ENCODE measurements at places on chromosomes 4 and X.

- no peak for DNase-seq
Measured at GRCh38 chr4:128862608-128863311, 53.3 kb downstream of the JADE1 start.

DNA sequence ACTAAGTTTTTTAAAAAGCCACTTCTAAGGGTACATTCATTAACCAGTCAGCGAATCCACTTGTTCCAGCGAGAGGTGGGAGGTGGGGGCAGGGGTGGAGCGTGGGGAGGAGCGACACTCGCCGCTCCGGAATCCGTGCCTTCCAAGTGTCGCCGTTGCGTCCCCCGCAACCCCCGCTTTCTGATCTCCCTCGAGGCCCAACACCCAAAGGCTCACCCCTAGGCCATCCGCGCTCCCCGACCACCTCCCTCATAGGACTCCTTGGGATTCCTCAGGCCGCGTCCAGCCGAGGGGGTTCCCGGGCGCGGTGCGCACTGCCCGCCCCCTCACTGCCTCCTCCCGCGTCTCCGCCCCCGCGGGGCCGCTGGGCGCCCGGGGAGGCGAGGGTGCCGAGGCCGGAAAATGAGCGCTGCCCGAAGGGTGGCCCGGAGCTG lies 108.1 kb upstream of the STOX2 start:
- DNase-seq, result no peak

- DNase-seq, result no peak
Measured at GRCh38 chrX:150238632-150239382, 124.3 kb upstream of the MAMLD1 start.

DNA sequence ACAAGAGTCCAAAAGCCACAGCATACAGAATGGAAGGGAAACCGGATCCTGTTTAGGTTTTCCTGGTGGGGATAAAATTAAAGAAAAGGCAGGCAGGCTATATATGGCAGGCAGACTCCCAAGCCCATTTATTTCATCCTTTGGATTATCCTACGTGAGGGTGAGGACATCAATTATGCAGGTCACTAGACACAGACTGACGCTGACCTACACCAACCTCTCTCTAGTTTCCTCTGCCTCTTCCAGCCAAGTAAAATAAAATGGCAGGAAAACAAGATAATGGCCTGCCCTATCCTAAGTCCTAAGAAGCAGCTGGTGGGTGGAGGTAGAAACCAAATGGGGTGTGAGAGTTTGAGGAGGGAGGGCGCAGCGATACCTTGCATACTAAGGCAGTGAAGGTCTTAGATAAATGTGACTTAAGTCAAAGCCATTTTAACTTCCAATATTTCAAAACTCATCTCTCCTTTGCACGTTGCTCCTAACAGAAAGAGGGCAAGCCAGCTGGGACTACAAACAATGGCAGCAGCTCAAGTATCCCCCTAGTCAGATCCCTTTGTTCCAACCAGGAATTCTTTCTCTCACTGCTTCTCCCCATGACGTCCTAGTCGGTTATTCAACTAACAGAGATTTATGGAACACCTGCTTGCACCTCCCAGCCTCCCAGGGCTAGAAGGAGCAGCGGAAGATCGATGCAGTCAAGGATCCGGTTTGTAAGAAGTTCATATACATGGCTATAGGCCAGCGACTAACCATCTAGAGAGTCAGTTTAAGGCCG lies 72.8 kb downstream of the IRF2 start:
- DNase-seq, result no peak

- DNase-seq, result no peak
Measured at GRCh38 chr4:178316211-178316610, 874.0 kb upstream of the AGA start.

- no peak for DNase-seq
Measured at GRCh38 chrX:11341274-11342201, 48.3 kb downstream of the AMELX start.

- DNase-seq, result no peak
Measured at GRCh38 chr4:94517492-94517891, 65.8 kb downstream of the PDLIM5 start.

GRCh38 chr4:88341227-88342192 lies 37.1 kb upstream of the HERC6 start:
- no peak for DNase-seq

DNA sequence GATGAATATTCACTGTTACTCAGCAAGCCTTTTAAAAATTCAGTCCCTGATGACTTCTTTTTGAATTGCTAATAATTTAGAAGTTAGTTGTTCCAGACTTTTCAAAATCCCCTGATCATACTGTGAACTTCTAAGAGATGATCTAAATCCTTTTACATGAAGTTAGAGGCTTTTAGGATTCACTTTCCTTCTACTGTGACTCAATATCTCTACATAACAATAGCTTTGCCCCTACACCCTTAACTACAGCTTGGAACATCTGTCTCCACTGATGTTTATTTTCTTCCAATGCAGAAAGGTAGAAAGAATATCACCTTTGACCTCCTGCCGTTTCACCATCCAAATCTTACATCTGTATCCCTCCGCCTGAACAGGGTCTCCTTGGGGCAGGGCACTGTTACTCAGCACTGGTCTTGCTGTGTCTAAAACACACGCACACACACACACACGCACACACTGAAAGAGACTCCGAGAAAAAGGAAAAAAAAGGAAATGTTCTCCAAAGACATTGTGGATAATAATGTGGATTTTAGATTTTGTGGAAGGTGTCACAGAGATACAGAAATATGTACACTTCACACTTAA lies 111.6 kb upstream of the GPRIN3 start:
- no peak for DNase-seq

GRCh38 chr4:12787261-12787660 lies 696.9 kb downstream of the RAB28 start:
- no peak for DNase-seq

DNA sequence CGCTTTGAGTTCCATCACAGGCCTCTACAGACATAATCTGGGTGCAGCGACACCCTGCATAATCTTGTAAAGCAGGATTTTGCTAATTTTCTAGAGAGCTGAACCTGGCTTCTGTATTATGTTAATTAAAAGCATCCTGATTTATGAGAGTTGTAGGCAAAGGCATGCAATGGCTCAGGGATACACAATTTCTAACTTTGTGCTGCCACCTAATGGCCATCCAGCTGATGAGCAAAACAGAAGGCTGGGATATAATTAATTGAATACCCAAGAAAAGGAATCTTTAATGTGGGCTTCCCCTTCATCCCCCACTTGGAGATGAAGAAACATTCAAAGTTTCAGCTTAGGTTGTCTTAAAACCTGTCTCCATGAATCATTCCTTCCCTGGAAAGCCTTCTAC lies 78.1 kb downstream of the BMP15 start:
- DNase-seq, result no peak

DNA sequence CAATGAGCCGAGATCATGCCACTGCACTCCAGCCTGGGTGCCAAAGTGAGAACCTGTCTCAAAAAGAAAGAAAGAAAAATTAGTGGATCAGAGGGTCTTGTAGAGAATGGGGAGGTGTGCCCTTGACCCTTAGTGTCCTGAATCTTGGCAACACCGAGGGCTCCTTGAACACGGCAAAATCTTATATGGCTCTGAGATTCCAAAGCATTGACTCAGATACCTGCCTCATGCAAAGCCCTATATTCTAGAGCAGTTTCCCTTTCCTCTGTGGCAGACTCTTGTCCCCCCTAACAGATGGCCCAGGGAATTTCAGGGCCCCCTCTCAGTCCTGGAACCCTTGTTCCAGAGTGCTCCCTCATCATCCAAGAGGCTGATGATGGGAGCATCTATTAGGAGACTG lies 6.8 kb downstream of the CLDN2 start:
- DNase-seq, result no peak

GRCh38 chrX:115214151-115214550 lies 19.7 kb downstream of the LRCH2 start:
- no peak for DNase-seq

DNA sequence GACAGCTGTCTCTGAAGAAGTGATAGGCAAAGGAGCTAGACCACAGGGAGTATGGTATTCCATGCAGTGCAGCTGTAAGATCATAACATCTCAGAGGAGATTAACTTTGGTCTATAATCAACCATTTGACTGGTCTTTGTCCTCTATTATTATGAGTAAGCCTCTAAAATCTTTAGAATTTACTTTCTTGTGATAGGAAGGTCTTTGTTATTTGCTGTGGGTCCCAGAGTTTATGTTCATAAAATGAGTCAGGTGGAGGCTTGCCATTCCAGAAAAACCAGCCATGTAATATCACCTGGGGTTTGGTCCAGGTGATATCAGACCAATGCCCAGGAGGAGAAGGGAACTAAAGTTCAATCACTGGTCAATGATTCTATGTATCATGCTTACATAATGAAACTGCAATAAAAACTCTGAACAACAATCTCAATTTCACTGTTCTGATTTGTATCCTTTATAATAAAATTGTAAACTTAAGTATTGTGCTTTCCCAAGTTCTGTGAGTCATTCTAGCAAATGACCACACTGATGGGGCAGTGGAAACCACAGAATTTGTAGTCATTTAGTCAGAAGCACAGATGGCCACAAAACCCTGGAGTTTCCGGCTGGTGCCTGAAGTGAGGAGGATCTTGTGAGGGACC lies 239.6 kb upstream of the TRAM1L1 start:
- no peak for DNase-seq
